Neural crest cell (in vitro differentiated cells): ENCODE measurements at places on chromosomes 4 and X. TPM values are rescaled to one million over a fixed set of nuclear protein-coding genes. Genes with fewer than 3 reads are reported as not detected.

The PCDH10 gene
- total RNA-seq, result 3.7 and 3.8 TPM in 2 replicates

- H3K36me3 ChIP-seq, result no peaks in the 10 kb centered on the region
- H3K27ac ChIP-seq, result no peak overlapping the region
- H3K4me3 ChIP-seq, result no peak overlapping the region
- peaks cover 50% of the 10 kb centered on the region for H3K27me3 ChIP-seq
- DNase-seq, result no peak
Observed at GRCh38 chrX:2589186-2590020, 88.6 kb upstream of the DHRSX start.

The GJB1 gene
- 12.3 and 12.4 TPM in 2 replicates for total RNA-seq

- no peak overlapping the region for H3K27ac ChIP-seq
- peaks cover 5% of the 10 kb centered on the region for H3K36me3 ChIP-seq
- H3K4me3 ChIP-seq, result no peak overlapping the region
- no peaks in the 10 kb centered on the region for H3K4me1 ChIP-seq
- H3K27me3 ChIP-seq, result no peaks in the 10 kb centered on the region
Observed at GRCh38 chr4:1213336-1213995, 35.5 kb downstream of the CTBP1 start.
